RCC 7860 (cell line): ENCODE measurements at places on chromosomes 5 and 9.

DNA sequence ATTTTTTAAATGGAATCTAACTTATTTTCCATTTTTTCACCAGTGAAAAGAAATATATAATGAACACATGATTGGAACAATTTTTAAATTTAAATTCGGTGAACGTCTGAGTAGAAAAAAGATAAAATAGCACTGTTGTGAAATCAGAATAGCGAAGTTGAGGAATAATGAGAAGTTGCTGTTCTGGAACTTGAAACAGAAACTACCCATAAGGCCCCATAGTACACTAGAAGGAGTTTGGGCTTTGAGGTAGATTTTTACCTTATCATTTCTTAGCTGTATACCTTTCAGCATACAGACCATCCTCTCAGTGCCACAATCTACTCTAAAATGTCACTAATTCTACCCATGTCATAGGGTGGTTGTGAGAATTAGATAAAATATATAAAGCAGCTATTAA lies 35.1 kb downstream of the TDRD7 start:
- DNase-seq = no peak

DNA sequence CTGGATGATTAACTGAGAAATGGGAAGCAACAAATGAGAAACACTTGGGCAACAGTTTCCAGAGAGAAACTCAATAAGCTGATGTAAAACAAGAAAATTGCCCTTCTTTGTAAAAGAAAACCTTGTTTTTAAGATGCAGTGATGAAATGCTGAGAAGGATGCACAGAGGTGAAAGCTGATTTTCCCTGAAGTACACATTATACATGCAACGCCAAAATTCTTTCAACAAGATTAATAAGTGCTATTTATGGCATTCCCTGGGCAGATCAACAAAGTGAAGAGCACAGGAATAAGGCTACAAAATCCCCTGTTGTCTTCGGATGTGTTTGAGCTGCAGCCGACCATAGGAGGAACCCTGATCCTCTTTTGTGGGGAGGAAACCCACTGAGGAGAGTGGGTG lies 208.0 kb upstream of the ANKH start:
- no peak for DNase-seq

DNA sequence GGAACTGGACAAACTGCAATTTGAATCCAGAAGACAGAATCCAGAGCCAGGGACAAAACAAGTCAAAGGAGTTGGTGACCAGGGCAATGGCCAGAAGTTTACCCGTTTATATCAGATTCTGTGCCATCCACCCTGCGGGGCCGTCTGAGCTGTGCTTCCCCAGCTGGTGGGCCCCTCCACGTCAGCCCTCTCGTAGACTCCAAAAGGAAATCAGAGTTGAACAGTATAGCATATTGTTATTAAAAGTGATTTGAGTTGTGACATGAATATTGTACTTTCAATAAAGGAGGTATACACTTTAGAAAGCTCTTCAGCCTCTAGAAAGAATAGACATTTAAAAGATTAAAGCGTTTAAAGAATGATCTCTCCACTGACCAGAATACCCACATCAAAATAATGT lies 102.4 kb downstream of the NFIB start:
- no peak for DNase-seq

GRCh38 chr5:178732281-178732680 lies 1.8 kb upstream of the ZNF354A start:
- no peak for DNase-seq

GRCh38 chr9:96137671-96138429 lies 164.1 kb downstream of the HSD17B3 start:
- DNase-seq = no peak

DNA sequence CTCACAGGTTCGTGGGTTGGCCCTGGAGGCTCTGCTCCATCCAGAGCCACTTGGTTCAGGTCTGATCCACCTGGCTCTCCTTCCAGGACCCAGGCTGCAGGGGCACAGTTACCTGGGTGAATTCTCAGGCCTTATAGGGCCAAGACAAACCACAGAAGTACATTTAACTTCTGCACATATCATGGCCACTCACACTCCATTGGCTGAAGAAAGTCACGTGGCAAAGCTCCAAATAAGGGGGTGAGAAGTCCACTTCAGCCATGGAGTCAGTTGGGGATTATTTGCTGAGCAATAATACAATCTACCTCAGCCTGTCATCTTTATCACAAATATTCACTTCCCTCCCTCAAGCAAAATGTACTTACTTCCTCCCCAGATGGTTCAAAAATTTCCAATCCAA lies 83.6 kb downstream of the MACROH2A1 start:
- DNase-seq = no peak

DNA sequence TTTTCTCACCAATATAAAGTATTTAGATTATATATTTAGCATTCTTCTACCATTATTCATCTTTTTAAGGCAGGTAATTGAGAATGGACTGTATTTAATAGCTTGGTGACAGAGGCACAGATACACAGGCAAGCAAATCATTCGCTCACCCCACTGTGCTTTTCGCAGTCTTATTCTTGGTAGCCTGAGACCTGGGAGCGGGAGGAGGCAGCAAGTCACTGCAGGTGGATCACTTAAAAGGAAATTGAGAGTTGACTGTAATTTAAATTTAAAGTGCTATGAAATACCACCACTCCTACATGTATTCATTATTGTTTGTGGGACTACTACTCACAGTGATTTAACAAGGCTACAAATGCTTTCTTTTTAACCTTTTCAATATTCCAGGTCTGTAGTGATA lies 9.7 kb downstream of the RICTOR start:
- DNase-seq = no peak

DNA sequence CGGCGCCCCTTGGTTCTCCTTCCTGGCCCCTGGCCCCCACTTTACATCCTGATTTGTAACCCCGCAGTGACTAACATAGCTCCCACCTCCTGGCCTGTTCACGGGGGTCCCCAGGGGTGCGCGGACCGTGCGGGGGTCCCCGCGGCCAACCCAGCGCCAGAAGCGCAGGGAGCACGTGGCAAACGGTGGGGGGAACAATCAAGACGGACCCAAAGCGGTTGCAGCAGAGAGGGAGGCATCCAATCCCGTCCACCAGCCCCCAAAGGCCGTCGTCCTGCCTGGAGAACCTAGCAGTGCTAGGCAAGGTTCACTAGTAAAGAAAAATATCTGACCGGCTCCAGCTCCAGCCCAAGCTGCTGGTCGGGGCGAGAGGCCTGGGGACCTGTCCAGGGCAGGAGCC lies 201.5 kb downstream of the AUH start:
- no peak for DNase-seq

DNA sequence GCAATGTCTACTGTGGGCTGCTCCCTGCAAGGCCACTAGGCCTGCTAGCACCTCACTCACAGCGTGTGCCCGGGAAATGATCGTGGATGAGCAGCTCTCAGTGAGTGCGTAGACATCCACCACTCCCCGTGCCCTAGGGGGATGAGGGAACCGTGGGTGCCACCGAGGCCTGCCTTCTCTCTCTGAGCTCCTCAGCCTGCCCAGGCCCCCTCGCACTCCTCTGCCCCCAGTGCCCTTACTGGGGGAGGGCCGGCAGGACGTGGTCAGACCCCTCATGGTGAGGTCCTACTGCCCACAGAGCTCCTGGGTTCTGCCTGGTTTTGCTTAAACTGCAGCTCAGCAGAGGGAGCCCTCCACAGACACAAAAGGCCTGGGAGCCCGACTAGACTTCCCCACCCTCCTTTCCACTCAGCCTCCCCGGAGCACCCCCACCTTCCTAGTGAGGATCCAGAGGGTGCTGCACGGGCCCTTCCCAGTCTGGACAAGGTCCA lies 220.0 kb downstream of the CACNA1B start:
- DNase-seq = no peak

DNA sequence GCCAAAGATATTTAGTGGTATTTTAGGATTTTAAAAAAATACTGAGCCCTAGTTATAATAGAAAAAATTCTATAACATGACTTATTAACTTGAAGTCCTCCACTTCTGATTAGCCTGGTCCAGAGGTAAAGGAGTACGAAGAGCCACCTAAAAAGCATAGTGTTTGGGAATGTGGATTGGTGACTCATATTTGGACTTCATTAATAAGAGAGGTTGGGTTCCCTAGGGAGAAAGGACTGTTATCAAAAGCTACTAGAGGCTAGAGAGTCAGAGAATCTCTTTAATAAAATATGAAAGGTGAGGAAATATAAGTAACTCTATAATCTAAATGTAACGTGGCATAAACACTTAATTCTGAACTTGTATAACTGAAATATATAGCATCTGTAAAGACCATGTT lies 180.7 kb upstream of the TARS1 start:
- DNase-seq = no peak

GRCh38 chr5:111942661-111943401 lies 185.8 kb upstream of the NREP start:
- DNase-seq = no peak

DNA sequence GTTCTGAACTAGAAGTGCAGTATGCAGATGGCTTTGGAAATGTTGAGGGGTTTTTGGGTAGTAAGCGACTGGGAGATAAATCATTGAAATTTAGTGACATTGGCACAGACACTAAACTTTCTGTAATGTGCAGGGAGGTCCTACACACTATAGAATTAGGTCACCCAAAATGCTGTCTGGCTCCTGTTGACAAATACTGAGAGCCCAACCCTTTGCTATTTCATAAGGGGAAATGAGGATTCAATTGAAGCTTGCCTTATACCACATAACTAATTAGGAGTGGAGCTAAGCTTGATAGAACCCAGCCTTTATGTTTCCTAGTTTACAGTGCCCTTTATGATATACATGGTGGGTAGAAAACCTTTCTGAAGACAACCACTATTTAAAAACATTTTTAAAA lies 22.6 kb downstream of the HMGXB3 start:
- no peak for DNase-seq

- no peak for DNase-seq
Observed at GRCh38 chr9:120978987-120979386, 52.4 kb upstream of the TRAF1 start.

DNA sequence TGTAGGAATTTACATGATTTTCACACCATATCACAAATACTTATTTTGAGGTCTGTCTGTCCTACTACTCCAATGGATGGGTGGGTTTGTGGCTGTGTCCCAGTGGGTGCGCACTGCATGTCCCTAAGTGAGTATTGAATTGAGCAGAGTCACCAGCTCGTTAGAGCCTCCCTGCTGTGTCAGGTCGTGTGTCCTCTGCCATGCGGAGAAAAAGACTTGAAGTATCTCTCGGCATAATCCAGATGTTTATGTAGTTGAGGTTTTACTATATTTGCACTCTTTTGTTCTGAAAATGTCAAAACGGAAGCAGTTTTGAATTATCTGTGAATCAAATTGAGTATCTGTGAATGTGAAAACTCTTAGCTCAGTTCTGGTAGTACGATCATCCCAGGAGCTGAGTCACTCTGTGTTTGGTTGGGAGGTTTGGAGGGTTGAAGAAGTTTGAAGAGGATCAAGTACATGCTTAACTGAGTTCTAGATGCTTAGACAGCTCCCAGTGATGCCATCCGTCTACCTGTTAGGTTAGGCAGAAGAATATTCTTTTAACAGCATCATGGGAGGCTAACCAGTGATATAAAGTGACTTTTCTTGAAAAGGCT lies 194.2 kb downstream of the TENT4A start:
- no peak for DNase-seq

DNA sequence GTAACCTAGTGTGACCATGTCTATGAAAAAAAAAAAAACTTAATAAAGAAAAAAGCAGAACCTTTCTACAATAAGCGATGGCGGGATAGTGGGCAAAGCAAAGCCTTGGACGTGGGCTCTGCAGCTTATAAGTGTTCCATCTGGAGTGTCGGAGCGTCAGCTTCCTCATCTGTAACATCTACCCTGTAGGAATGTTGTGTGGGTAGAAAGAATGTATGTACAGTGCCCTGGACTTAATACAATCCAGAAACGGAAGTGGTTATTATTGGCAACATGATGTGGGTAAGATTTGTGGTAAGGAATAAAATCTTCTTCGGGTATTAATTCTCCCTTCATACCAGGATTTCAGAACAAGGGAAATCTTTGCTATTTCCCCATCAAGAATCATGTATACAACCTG lies 66.5 kb downstream of the SEMA5A start:
- DNase-seq = no peak

GRCh38 chr9:36499174-36499890 lies 73.4 kb upstream of the MELK start:
- DNase-seq = no peak

DNA sequence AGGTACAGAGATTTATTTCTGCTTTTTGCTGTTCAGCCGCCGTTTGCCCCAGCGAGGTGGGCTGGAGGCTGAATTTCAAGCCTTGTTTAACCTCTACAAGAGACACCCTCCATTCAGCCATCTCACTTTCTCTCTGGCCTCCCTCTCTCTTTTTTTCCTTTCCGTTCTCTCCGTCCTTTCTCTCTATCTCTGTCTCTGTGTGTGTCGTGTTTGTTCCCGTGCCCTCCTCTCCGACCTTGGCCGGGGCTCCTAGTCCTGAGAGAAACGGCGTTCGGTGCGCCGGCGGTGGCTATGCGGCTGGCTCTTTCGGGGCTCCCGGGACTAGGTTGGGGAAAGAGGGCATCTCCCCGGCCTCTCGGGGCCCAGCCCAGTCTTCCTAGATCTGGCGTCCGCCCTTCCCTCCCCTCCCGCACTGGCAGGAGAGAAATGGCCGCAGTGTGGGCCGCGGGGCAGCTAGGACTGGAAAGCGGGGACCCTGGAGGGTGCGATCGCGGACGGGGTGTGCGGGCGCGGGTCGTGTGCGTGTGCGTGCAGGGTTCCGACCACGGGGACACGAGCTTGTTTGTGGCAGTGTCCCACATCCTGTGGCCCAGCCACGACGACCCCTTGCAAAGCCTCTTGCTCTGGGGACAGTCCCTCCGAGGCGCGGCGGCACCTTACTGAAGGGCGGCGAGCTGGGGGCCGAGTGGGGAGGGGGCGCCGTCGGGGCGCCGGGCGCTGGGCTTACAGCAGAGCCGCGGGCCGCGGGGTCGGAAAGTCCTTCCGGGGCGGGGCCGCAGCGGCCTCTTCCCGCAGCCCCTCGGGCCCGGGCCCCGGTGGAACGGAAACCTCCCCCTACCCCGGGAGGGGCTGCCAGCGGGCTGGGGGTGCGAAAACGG lies 5.7 kb downstream of the LHX2 start:
- no peak for DNase-seq

GRCh38 chr5:82754759-82755158 lies 322.4 kb downstream of the TMEM167A start:
- DNase-seq = no peak

DNA sequence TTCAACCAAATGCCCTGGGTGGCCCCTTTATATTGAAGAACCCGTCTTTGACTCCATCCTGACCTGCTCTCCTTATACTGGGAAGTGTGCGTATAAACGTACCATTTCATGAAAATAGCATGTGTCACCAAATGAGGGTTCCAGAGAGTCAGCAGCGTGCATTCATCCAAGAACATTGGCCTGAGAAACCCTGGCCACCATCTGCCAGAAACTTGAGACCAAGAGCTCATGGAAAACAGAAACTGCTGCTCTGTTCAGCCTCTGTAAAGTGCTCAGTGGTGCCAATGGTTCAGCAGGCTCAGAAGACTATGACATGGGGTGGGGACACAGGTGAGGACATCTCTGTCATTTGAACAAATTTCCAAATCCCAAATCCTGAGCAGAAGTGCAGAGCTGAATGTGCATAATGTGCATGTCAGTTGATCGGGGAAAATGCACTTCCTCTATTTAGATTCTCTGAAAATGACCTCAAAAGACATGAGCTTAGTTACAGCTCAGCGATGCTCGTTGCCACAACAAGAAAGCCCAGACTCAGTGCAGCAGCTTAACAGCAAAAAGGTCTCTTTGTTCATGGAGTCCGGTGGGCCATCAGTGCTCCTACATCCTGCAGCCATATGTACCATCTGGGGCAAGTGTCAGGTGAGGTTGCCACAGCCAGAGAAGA lies 176.1 kb downstream of the ATPSCKMT start:
- DNase-seq = no peak
